ENCODE measurements at places on chromosomes 3 and 15.
A peak's percentile ranks its signal among the peaks of the same experiment; 100 is the strongest.

DNA sequence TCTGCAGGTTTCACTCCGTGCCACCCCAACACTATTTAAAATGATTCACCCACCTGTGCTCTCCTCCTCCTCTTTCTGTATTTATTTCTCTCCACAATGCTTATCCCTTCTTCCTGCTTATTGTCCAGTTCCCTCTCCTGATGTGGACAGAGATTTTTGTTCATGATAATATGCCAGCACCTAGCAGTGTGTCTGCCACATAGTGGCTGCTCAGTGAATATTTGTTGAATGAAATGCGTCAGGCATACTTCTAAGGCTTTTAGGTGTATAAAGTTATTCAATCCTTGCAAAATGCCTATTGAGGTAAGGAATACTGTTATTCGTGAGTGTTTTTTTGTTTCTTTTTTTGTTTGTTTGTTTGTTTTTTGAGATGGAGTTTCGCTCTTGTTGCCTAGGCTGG lies 67.5 kb upstream of the MME start:
- DNase-seq: no peak

- no peak for DNase-seq
Measured at GRCh38 chr3:106573605-106574004, 704.8 kb upstream of the CBLB start.

- DNase-seq: no peak
Measured at GRCh38 chr3:72660270-72661114, 187.8 kb downstream of the SHQ1 start.

GRCh38 chr15:39624806-39625205 lies 43.9 kb downstream of the THBS1 start:
- peak; percentile 42 for DNase-seq

- DNase-seq: no peak
Measured at GRCh38 chr3:87795701-87796100, 263.1 kb downstream of the CGGBP1 start.

GRCh38 chr15:78220713-78221112 lies 13.7 kb downstream of the ACSBG1 start:
- DNase-seq: no peak

All from stimulated activated CD8-positive, alpha-beta memory T cell treated with anti-CD3 and anti-CD28 coated beads, Interleukin-2, amount 100 ng/mL, for 1 hour (primary cell).